ENCODE measurements at places on chromosomes 11 and 22. TPM values are rescaled to one million over a fixed set of nuclear protein-coding genes. Genes with fewer than 3 reads are reported as not detected.

Gene GRM5
- total RNA-seq: 0.41 TPM

Gene MUC5AC
- not detected for total RNA-seq

Gene P2RY6
- 0.20 TPM for total RNA-seq

Gene RTN4RL2
- 0.57 TPM for total RNA-seq

Gene SF3B2
- total RNA-seq: 169 TPM

Gene TMEM9B
- total RNA-seq: 28.2 TPM

Gene DENND6B
- 8.1 TPM for total RNA-seq

Gene ELFN2
- total RNA-seq: 0.65 TPM

Gene NTM
- 92.1 TPM for total RNA-seq

Gene PATE2
- total RNA-seq: not detected

Gene KLHDC7B
- total RNA-seq: 7.2 TPM

Gene PNPLA5
- total RNA-seq: not detected

Gene PHF21B
- total RNA-seq: 0.54 TPM

Gene MRGPRX3
- total RNA-seq: not detected

Gene ROM1
- total RNA-seq: 5.8 TPM

Gene ZDHHC8
- 94.2 TPM for total RNA-seq

Gene OR2AG2
- total RNA-seq: not detected

Gene APOBEC3B
- 2.9 TPM for total RNA-seq

Gene PARVB
- 21.2 TPM for total RNA-seq

Gene RAB39A
- not detected for total RNA-seq

Gene CASP5
- not detected for total RNA-seq

Gene ALDH3B2
- total RNA-seq: not detected

Gene FANCF
- total RNA-seq: 7.4 TPM

Gene OR5D14
- total RNA-seq: not detected

Gene MUC6
- not detected for total RNA-seq

Gene TEAD1
- total RNA-seq: 135 TPM

Gene APOBEC3G
- 0.94 TPM for total RNA-seq

Gene EML3
- total RNA-seq: 55.2 TPM

Gene CHRNA10
- total RNA-seq: 1.2 TPM

Gene OR4C11
- total RNA-seq: not detected

Gene GLYAT
- not detected for total RNA-seq

Gene RAB36
- total RNA-seq: 2.9 TPM
